ENCODE measurements at places on chromosomes 2 and 18.

DNA sequence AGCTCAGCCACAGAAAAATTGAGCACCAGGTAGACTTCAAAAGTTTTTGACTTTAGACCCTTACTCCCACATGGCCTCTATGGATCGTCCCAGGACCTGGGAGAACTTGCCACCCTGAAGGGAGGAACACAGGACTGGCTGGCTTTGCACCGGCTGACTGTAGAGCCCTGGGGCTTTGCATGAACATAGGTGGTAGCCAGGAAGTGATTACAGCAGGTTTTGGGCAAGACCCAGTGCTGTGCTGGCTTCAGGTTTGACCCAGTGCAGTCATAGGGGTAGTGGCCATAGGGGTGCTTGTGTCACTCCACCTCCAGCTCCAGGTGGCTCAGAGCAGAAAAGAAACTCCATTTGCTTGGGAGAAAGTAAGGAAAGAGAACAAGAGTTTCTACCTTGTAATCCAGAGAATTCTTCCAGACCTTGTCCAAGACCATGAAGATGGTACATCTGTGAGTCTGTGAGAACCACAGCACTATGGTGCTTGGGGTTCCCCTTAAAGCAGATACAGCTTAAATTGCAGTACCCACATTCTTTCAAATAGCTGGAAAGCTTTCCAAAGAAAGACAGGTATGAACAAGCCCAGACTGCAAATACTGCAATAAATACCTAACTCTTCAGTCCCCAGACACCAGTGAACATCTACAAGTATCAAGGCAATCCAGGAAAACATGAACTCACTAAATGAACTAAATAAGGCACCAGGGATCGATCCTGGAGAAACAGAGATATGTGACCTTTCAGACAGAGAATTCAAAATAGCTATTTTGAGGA lies 13.0 kb upstream of the SESTD1 start:
- DNase-seq, result no peak

- DNase-seq, result no peak
These were observed 164.2 kb upstream of the CAPN13 start for GRCh38 chr2:30971231-30972025.

DNA sequence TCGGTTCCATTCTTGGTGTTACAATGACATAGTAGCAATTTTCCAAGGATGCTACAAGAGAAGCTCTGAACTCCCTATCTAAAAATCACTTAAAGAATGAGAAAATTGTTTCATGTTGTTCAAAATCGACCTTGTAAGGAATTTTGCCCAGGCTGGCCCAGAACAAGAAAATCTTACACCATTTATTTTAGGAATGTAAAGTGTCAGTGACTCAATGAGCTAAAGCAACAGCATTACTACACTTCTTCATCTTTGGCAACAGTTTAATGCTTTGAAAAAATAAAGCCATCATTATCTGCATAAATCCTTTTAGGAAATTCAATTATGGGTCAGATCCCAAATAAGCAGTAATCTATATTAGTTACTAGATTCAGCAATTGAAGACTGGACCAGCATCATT lies 38.6 kb downstream of the SLC25A12 start:
- no peak for DNase-seq

- no peak for DNase-seq
These were observed 89.0 kb upstream of the PPP1CB start for GRCh38 chr2:28662468-28663181.

GRCh38 chr2:156999661-157000060 lies 257.8 kb upstream of the GALNT5 start:
- no peak for DNase-seq

- DNase-seq, result no peak
These were observed 7.2 kb downstream of the PMS1 start for GRCh38 chr2:189791338-189792042.

DNA sequence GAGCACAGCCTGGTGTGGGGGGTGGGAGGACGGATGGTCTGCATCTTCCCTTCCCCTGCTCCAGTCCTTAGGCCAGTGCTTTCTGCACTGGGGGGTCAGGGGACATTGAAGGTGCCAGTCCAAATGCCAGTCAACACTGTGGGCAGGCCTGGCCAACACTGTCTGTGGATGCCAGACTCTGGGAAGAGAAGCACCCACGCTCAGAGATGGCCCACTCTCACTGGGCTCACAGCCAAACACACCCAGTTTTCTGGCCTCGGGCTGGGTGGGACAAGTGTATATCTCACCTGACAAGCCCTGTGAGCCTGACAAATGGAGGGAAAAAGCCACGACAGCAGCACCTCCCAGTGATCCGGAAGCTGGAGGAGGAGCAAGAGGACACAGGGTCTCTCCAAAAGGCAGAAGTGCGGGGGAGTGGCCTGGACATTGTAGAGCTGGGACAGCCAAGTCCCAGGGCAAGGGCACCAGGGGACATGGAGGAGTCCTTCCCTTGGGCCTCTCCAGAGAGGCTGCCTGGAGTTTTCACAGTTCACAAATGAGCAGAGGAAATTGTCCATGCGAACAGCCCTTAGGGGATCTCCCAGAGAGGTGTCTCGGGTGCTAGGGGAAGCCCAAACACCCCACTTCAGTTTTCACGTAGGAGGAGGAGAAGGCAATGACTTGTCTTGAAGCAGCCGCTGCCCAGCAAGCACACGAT lies 79.3 kb downstream of the SDC1 start:
- DNase-seq, result no peak

DNA sequence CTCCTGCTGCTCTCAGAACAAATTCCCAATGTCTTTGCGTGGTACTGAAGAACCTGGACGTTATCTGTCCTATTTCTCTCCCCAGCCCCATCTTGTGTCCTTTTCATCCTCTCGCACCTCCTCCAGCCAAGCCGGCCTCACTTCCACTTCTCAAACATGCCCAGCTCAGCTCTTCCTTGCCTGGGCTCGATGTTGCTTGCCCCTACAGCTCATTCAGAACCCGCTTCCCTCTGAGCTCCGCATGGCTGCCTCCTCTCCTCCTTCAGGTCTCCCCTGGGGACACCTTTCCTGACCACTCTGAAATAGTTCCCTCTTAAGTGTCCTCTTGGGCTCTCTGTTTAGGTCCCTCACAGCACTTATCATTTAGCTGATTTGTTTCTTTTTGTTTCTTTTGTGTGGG lies 6.7 kb upstream of the SMARCAL1 start:
- DNase-seq, result no peak

DNA sequence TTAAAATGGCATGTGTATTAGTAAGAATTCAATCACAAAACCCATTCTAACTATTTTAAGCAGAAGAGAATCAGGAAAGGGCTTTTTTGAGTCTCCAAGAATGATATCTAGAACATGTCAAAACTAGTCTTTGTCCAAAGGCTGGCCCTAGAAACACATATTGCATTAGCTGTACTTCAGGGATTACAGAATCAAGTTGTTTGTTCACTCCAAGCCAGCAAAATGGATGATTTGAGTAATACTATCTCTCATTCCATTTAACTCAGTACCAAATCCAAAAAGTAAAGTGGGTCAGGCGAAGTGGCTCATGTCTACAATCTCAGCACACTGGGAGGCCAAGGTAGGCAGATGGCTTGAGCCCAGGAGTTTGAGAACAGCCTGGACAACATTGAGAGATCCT lies 41.3 kb downstream of the ATF2 start:
- no peak for DNase-seq

DNA sequence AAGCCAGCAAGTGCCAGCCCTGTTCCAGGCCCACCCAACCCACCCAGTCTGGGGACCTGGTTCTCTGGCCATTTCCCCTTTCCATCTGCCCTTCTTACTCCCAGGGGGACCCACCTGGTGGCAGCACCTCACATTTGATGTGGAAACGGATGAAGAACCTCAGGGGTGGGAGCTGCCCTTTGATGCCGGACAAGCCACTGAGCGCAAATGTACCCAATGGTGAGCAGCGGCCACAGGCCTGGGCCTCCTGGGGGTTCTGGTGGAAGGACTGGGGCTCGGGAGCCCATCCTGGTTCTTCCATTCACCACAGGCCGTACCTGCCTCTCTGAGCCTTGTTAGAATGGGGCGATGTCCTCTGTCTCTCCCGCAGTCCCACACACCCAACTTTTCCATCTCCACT lies 84.7 kb downstream of the EPAS1 start:
- no peak for DNase-seq

DNA sequence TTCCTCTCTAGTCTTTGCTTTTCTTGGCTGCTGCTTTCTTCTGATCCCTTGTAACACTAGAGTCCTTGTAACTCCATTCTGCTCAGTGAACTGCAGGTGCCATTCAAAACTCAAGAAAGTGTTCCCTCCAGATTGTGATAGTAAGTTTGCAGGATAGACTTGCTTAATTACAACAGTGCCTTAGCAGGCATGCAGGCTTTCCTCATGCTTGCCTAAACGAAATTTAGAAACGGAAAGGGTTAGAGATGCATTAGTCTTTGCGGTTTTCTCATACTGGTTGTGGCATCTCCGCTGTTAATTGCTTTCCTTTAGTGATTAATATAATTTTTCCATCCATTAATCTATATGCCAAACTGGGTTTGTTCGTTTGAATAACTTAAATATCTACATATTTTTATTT lies 82.9 kb downstream of the DOK6 start:
- DNase-seq, result no peak

DNA sequence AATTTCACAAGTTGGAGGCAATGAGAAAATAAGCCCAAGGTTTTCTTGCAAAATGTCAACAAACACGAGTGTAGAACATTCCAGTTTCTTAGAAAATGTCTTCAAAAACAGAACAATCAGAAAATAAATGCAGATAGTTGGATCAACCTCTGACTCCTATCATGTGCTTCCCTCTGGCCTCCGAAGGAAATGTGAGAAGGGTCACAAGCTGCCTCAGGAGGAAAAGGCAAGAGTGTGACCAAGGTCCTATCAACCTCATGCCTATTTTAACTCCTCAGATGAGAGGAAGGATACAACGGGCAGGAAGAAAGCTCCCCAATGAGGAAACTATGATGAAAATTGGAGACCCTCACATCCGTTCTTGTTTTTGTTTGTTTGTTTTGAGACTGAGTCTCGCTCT lies 7.9 kb downstream of the SCYGR5 start:
- DNase-seq, result no peak
